ENCODE measurements at places on chromosomes 16 and 17.

DNA sequence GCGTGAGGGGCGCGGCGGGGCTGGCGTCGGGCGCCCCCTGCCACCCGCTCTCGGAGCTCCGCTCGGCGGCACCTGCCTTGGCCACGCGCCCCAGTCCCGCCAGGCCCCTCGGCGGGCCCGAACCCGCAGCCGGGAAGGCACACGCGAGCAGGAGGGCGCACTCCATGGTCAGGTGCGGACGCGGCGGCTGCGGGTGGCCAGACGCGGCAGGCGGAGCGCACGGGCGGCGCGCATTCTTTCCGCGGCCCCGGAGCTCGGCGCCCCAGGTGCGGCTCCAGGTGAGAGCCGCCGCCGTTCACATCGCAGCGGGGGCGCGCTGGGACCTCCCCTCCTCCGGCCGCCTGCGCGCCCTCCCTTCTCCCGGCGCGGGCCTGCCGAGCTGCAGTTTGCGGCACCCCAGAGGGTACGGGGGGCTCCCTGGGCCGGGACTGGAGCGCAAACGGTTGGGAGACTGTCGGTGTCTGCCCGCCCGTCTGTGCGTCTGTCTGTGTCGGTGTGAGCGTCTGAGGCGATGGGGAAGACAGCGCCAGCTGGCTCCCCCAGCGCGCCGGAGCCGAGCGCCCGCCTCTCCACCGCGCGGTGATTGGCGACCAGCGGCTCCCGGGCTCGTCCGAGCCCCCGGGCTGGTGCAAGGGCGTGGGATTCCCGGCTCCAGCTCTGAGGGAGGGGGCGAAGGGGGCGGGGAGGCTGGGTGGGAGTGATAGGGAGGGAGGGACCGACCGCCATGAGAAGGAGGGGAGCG lies at the start of gene ADAMTS18:
ADAMTS18 (minus strand) TSS at position 505 of the 742 bp plus-strand sequence; CDS start at position 166, 339 bp downstream.
- no peak for DNase-seq

GRCh38 chr17:66671156-66671555 lies 163.8 kb upstream of the CACNG5 start:
- DNase-seq, result no peak

DNA sequence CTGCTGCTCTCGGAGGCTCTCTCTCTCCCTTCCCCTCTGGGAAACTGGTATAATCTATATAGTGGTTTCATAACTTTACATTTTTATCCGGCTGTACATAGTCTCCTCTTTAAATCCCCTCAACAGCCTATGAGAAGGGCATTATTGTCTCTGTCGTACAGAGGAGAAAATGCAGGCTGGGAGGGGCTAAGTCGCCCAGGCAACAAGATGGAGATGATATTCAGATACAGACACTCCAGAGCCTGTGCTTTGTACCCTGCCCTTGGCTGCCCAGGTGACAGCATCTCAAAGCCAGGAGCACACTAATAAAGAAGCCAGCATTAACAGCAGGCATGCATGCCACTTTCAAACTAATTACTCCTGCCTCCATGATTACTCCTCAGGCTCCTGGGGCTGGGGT lies 4.7 kb upstream of the EIF1 start:
- DNase-seq, result no peak

DNA sequence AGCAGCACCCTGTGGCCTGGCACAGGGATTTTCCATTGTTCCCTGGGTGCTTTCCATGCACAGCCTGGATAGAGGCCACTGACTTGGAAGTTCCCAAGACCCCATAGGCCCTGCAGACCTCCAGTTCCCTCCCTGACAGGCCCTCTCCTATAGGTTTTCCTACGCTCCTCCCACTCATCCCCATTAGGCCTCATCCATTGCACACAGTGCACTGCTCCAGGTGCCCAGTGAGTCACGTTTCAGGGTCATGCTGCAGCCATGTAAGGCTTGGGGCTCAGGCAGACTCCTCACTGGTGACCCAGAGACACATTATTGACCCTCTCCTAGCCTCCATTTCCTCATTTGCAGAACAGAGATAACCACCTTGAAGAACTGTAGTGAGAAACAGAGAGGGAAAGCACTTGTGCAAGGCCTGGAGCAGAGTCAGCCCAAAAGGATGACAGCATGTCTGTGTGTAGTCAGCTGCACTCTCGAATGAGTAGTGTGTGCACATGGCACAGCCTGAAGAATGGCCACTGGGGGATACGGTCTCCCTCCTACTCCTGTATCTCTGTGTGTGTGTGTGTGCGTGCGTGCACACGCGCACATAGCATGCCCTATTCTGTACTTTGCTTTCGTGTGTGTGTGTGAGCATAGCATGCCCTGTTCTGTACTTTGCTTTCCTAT lies 26.8 kb downstream of the DRC3 start:
- DNase-seq, result no peak

GRCh38 chr16:81517629-81518438 lies 73.2 kb downstream of the CMIP start:
- no peak for DNase-seq

GRCh38 chr17:80456465-80457235 lies 19.8 kb downstream of the NPTX1 start:
- no peak for DNase-seq

GRCh38 chr17:2238432-2239169 lies 65.0 kb downstream of the SMG6 start:
- no peak for DNase-seq

GRCh38 chr17:37488009-37488604 lies 1.6 kb upstream of the DUSP14 start:
- no peak for DNase-seq

DNA sequence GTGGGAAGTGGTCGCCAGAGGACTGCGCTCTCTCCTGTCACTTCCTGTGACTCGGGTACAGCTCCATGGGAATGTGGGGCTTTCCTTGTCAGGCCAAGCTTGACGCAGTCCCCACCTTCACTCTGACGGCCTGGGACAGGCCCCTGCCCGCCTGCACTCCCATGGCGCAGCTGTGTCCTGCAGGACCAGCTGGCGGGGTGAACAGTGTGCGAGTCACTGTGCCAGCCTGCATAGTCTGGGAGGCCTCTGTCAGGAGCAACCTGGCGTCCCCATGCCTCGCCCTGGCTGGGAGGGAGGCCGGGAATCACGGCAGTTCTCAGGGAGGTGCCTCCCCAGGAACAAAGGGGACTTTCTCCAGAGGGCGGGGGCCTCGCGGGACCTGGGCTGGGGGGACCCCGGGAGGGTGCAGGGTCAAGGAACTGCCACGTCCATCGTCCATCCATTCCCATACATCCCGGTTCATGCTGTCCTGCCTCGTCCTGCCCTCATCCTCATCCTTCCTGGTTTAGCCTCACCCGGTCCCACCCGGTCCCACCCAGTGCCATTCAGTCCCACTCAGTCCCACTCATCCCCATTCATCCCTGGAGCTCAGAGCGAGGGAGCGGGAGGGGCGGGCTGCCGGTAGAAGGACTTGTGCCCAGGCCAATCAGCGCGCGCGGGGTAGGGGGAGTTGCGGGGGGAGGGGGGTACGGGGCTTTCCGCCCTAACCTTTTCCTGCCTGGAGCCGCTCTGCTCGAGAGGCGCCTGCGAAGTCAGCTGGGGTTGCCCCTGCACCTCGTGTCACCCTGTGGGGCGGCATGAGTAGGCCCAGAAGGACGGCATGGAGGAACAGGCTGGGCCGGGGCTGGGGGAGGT lies 13.4 kb downstream of the FLYWCH1 start:
- no peak for DNase-seq

DNA sequence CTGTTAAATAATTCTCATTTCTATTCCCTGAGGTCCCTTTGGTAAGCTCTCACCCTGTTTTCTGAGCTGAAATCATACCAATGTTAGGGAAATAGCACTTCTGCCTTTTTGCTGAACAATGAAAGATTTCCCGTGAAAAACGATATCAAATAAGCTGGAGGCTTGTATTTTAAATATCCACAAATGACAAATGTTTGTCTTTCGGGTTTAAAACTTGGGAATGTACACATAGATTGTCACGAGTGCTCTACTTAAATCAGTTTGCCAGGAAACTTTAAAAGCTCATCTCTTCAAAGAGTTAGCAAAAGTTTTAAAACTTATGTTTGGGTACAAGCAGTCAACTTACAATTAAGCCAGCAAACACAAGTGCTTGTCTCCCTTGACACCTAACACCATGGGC lies 393.5 kb upstream of the MON1B start:
- DNase-seq, result no peak

GRCh38 chr16:5709889-5710288 lies 612.3 kb upstream of the EEF2KMT start:
- DNase-seq, result no peak

DNA sequence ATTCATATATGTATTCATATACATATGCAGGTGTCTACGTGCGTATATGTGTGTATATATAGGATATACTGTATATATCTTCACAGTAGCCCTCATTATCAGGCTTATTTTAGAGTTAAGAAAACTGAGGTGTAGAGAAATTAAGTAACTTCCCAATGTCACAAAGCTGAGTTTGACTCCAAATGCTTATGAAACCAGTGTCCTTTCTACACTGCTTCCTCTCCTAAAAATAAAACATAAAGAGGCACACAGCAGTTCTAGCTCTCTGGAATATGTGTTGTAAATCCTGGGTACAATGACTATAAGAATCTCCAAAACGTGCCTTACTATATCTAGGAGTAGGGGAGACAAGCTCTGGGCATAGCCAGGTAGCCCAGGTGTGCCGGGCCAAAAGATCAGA lies 40.0 kb upstream of the CCL1 start:
- DNase-seq, result no peak

DNA sequence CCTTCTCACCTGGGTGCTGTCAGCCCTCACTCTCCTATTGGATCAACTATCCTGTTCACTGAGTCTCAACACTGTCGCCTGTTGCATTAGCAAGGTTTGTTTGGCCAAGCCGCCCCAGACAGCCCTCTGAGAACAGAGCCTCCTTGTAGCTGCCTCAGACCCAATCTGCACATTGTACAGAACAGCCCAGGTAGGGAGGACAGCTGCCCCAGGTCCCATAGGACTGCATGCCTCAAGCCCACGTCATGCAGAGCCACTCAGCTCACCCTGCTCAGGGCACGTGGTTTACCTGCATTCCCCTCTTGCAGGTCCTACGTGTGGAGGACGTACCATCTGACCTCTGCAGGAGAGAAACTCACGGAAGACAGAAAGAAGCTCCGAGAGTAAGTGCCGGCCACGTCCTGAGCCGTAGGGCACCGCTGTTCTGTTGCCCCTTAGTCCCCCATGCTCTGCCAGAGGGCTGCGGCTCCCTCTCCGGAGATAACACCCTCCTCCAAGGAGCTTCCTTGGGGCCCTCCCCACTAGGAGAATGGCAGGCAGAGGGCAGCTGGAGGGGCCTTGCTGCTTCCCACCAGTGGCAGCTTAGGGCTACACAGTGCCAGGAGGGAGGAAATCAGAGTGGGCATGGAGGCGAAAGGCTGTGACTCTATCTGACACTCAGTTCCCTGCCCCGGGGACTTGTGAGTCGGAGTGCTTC lies 2.8 kb downstream of the SNRNP25 start:
- DNase-seq, result no peak
